ENCODE measurements at places on chromosomes 4 and X.

GRCh38 chr4:118821590-118822293 is 14.2 kb downstream of the SEC24D start:
- DNase-seq: no peak

DNA sequence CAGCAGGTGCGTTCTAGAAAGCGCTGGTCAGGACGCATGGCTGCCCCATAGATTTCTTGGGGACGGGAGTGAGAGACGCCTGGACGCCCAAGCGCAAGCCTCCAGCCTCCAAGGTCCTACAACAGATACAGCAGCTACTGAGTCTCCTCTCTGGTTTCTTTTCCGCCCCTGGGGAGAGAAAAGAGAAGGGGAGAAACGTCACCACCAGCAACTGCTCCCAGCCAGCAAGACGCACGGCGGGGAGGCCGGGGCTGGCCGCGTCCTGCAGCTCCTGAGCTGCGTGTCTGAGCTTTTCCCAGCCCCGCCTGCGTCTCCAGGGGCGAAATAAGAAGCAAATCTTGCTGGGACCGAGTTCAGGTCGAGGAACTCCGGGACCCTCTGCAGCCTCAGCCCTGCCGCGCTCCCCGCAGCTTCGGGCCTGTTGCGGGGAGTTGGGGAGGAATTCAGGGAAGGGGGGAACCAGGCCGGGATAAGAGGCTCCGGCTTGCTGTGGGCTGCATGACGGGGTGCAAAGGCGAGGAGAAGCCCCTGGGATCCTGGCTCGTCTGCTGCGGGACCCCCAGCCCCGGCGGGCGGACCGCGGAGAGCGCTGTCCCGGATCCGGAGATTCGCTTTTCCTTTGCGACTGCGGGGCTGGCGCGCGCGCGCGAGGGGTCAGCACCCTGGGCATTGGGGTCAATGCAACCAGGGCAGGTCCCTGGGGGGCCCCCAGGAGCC is 6.8 kb upstream of the SHOX start:
- no peak for DNase-seq

GRCh38 chr4:3725936-3726870 is 40.0 kb upstream of the ADRA2C start:
- DNase-seq: no peak

DNA sequence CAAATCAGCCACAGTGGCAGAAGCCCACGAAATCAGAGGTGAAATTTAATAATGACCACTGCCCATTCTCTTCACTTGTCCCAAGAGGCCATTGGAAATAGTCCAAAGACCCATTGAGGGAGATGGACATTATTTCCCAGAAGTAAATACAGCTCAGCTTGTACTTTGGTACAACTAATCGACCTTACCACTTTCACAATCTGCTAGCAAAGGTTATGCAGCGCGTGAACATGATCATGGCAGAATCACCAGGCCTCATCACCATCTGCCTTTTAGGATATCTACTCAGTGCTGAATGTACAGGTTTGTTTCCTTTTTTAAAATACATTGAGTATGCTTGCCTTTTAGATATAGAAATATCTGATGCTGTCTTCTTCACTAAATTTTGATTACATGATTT is at the start of gene F9:
TSS of gene F9 (plus strand) at position 190 of the 400 bp plus-strand sequence. CDS start at position 216, 26 bp downstream.
- no peak for DNase-seq

- DNase-seq: no peak
These were observed 62.8 kb downstream of the LRBA start for GRCh38 chr4:150952167-150952845.

DNA sequence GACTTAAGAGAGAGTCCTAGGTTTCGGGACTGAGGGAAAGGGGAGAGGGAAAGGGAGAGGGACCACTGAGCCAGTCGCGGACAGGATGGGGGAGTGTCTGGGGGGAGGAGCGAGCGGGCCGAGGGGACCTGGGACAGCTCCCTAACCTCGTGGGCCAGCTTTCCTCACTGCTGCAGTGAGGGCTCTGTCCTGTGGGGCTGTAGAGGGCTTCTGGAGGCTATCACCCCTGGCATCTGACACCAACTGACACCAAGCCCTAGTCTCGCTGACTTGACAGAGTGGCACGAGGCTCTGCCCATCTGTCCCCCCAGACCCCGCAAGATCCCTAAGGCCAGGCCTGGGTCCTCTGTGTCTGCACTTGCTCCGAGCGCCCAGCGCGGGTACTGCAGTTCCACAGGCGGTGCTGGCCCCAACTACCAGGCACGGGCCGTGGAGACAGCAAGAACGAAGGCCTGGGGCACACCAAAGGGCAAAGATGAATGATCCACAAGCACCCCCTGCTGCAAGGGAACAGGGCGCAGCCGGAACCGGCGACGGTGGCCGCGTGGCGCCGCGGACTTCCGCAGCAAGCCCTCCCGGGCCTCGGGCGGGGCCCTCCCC is 465 bp downstream of the HAUS7 start:
- no peak for DNase-seq
